ENCODE measurements at places on chromosomes 3 and 15. TPM values are rescaled to one million over a fixed set of nuclear protein-coding genes. Genes with fewer than 3 reads are reported as not detected.

GRCh38 chr3:193828477-193828876 lies 235.5 kb downstream of the OPA1 start:
- no peak for DNase-seq

DNA sequence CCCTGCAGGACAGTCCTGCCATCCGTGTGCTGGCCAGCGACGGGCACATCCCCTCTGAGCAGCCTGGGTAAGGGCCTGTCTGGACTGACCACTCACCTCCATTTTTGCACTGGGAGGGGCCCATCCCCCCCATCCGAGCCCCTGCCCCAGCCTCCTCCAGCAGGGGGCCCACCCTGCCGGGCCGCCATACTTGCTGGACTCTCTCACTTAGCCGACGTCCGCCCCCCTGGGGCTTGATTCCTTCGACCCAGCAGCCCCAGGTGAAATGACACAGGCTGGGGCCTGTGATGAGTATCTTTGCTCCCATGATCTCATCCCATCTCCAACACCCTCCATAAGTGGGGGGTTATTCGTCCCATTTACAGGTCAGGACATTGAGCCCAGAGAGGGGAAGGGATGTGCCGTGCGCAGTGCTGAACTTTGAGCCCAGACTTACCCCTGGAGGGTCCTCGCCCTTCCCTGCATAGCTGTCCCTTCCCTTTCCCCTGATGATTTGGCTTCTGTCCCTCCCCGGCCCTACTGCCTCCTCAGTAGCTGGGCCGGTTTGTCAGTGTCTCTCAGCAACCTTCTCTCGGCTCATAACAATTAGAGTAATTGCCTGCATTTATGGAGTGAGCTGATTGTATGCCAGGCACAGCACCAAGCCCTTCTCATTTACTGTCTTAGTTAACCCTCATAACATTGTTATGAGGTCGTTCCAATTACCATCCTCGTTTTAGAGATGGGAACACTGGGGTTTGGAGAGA lies 4.2 kb downstream of the LMAN1L start:
- DNase-seq, result no peak

GRCh38 chr3:58341376-58341775 lies 8.7 kb downstream of the PXK start:
- DNase-seq, result no peak

Gene DLEC1
- total RNA-seq, result 1.1 TPM

Gene CATSPER2
- 0.82 TPM for total RNA-seq
